ENCODE measurements at places on chromosomes 16 and 17.

GRCh38 chr16:70664325-70665112 lies 18.2 kb downstream of the IL34 start:
- no peak for DNase-seq

- no peak for DNase-seq
These were observed 6.1 kb downstream of the DBNDD1 start for GRCh38 chr16:90012991-90013745.

DNA sequence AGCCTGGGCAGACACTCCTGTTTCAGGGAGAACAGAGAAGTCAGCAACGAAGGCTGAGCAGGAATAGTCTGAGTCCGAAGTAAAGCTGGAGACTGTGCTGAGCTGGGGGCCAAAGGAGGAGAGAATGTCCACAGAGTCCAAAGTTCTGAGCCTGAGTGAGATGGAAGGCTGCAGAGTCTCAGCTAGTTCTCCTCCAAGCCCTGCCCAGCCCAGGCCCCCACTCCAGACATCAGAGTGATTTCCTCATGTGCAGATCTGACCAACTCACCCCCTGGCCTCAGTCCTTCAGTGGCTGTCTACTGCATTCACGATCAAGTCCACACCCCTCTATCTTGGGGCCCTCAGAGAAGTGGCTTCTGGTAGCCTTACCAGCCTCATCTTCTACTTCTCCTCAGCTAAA lies 21.6 kb downstream of the SLC13A5 start:
- no peak for DNase-seq

DNA sequence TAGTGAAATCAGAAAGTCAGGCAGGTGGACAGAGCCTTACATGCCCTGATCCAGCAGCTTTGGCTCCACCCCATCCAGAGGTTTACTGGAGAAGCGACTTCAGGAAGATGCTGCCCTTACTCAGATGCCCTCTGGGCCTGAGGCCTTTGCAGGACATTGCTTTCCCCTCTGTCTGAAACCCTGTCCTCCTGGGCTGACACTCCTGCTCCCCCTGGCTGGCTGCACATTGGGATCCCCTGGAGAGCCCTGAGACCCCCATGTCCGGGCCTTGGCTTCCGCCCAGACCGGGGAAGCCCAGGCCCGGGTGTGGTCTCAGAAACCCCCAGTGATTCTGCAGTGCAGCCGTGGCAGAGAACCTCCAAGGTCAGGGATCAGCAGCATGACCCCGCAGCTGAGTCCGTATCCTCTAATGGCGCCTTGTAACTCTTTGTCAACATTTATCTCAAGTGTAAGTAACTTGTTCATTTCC lies 36.6 kb downstream of the BCO1 start:
- DNase-seq, result no peak

DNA sequence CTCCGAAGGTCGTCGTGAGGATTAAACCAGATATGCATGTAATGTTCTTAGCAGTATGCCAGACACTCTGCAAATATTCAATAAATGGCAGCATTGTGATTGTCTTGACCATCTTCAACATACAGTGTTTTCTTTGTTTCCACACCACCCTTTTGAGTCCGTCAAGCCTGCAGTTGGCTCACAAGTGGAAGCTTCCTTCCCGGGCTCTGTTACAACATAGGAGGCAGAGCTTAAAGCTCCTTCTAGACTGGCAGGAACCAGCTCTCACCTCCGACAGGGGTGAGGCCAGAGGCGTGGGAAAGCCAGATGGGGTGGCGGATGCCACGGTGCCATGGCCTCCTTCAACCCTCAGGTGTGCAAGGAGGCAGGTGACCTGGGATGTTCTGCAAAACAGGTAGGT lies 138.3 kb downstream of the FOXL1 start:
- DNase-seq, result no peak

DNA sequence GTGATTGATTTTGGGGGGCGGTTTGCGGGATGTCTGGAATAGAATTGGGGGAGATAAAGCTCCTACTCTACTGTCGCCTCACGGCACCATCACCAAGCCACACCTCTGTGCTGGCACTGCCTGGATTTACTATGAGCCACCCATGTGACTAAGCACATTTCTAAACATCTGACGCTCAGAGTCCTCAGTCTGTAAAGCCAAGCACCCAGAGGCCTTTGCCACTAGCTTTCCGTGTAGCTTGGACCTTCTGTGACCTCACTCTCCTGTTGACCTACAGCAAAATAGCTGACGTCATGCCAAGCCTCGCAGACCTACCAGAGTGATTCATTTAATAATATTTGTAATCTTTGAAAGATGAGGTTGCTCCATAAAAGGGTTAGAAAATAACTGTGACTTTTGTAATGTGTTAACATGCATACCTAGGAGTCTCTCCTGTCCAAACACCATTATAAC lies 38.5 kb upstream of the MYOCD start:
- DNase-seq, result peak; percentile 67

Measured in smooth muscle cell of the brain vasculature (primary cell).